ENCODE measurements at places on chromosomes 12 and 14. TPM values are rescaled to one million over a fixed set of nuclear protein-coding genes. Genes with fewer than 3 reads are reported as not detected.

GRCh38 chr12:97306147-97306546, 156.5 kb upstream of the RMST start:
- no peak for DNase-seq

DNA sequence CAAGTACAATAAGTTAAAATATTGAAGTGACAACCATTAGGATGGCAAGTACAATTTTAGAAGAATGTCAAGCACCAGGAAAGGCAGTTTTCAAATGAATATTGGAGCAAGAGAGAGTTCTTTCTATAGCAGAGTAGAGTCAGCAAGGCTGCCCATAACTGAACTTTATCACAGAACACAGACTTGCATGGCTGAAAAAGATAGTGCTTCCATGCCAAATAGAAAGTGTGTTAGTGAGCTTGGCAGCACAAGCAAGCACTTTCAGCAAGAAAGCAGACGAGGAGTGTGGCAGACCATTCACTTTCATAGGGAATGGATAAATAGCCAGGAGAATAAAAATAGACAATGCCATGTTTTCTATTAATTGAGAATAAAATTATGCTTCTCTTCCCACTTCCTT, 647.0 kb upstream of the MGAT4C start:
- DNase-seq, result no peak

SLC38A6 gene
- total RNA-seq, result 17.2 TPM

LRP1-AS gene
- not detected for total RNA-seq

GRCh38 chr12:130925666-130926015, 28.1 kb upstream of the ADGRD1 start:
- DNase-seq, result no peak

GRCh38 chr12:62210422-62210821, 49.8 kb upstream of the USP15 start:
- DNase-seq, result no peak

DNA sequence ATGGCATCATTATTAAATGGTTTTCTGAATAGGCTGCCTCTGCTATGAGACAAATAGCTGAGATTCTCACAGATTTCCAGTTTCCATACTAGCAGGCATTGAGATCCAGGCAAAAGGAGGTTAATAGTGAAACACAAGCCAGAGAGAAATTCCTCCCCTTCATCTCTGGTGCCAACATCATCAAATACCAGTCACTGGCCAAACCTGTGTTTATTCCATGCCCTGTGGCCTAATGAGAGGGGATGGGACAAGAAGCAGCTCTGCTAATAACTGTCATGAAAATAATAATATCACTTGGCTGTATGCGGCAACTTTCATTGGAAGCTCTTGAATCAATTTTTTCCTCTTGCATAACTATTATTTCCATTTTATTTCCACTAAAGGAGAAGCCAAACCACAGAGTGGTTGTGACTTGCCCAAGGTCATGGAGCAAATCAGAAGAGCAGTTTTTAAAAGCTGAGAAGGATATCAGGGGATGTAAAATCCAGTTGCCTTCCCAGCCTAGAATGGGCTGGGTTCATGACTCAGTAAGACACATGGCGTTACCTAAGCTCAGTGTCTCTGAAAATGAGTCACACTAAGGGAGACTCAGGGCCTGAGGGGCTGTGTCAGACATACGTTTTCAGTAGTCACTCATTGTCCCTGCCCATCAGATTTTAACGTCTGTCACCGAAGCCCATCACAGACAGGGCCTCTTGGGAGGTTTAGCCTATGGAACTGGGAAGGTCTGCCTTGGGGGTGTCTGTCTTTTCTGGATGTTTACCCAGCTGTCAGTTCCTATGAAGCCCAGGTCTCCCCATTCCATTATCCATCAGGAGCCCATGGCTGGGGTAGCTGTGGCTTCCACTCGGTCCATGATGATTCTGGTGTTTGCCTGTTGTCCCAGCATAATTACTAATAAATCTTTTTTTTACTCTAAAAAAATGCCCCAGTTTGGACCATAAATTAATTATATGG, 208.8 kb upstream of the EEA1 start:
- peak; percentile 83 for DNase-seq

FZD10 gene
- total RNA-seq, result 5.2 TPM

DNA sequence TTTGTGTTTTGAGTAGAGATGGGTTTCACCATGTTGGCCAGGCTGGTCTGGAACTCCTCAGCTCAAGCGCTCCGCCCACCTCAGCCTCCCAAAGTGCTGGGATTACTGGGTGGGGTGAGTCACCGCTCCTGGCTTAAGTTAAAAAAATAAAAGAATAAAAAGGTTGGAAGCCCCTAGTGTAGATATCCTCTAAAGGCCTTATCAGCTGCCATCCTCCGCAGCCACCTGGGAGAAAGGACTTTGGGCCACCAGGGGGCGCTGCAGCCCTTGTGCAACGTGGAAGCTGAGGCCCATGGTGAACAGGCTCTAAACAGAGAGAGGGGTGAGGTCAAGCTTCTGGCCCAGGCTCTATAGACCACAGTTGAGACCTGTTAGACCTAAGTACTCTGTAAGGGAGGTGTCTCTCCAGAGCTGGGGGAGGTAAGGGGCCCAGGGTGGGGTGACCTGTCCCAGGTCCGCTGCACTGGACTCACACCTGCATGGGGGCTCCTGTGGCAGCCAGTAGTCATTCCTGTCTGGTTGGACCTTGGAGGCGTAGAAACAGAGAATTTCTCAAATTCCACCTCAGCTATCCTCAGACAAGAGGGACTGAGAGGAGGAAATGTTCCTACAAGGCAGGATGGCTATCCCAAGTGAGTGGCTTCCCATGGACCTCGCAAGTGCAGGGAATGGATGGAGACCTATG, 14.0 kb upstream of the RACGAP1 start:
- no peak for DNase-seq

CD27 gene
- total RNA-seq, result 1.2 TPM

ANG gene
- 34.9 TPM for total RNA-seq

DNA sequence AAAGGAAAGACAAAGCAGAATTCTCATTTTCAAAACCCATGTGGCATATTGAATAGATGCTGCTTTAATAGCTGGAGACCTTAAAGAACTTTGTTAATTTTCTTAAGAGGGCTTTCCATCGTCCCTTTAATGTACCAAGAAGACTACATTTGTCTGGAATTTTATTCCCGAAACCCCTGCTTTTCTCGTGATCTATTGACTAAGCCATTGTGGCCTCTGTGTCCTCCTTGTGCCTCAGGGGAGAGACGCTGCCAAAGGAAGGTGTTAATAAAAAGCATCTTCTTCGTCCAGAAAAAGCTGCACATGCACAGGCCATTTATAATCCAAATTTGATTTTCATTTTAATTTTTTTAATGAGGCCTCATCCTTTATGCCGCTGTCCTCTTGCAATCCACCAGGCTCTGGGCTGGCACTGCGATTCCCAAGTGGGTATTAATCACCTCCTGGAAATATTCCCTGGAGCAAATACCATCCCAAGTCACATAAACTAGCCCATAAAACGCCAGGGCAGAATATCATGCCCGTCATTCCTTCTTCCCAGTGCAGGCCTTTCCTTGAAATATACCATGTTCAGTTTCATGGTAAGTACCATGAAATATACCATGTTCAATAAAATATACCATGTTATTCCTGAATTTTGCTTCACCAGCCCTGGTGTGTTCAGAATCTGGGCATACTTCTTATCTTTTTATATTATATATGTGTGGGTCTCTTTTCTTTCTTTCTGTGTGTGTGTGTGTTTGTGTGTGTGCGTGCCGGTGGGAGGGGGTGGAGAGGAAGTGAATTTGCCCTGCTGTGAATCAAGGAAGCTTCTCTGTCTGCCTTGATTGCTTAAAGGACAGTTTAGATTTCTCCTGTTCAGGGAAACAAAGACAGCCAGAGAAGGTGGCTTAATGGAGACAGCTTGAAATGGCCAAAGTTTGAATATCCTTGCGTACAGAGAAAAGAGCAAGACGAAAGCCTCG, 147.6 kb downstream of the PHETA1 start:
- DNase-seq, result no peak

NXPH4 gene
- total RNA-seq, result 3.2 TPM

GRCh38 chr14:102590667-102591099, 1.8 kb upstream of the RCOR1 start:
- no peak for DNase-seq

GRCh38 chr14:73760598-73761586, 46.7 kb upstream of the PNMA1 start:
- DNase-seq, result no peak

- no peak for DNase-seq
Measured at GRCh38 chr12:57965766-57966165, 24.4 kb downstream of the ATP23 start.

GRCh38 chr12:128573907-128574306, 249.9 kb downstream of the SLC15A4 start:
- no peak for DNase-seq

LTB4R2 gene
- total RNA-seq, result 66.5 TPM

LMNTD1 gene
- not detected for total RNA-seq

DNA sequence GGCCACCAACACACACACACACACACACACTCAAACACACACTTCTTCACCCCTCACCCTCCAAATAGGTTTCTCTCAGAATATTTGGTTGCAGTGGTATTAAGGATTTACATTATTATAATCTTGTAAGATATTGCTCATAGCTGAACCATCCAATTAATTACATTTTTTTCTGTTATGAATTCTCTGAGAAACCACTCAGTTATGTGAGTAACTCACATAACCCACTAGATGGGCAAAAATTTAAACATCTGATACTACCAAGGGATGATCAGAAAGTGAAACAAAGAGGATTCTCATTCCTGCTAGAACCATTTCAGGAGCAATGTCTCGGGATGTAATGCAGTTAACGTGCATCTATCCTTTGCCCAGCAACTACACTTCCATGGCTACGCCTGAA, 31.6 kb downstream of the TMTC1 start:
- no peak for DNase-seq

DCAF5 gene
- total RNA-seq, result 48.6 TPM

- DNase-seq, result no peak
Measured at GRCh38 chr14:20560961-20561360, at the start of gene RNASE9. TSS of gene RNASE9 (minus strand) at chr14:20561047.

GRCh38 chr12:62205346-62205745, 54.9 kb upstream of the USP15 start:
- DNase-seq, result no peak

GRCh38 chr12:106220536-106220935, 27.3 kb downstream of the CKAP4 start:
- DNase-seq, result peak; percentile 37

DNA sequence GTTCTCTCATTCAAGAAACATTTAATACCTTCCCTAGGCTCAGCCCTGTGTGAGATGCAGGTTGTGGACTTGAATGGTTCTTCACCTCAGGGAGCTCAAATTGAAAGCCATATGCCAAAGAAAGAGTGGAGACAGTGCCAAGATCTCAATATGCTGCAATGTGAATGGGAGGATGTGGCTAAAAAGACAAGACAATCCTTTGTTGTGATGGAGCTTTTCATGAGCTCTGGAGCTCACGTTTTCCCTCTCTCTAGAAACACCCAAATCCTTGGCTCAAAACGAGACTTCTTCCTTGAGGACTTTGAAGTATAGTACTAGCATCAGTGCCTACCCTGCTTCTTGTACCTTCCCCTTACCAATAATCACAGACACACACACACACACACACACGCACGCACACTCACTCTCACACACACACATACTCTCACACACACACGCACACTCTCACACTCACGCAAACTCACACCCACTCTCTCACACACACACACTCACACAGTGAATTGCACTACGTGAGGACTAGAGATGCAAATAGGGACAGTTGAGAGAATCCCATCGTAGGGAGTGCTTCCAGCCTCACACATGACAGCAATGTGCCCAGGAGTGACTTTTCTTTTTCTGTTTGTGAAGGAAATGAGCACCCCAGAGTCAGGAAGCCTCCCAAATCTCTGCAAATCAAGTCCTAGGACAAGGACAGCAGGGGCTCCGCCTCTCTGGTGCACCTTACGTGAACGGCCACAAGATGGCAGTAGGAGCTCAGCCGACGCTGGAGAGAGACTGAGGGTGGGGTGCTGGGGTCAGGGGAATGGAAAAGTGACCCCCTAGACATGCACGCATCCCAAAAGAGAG, 231.4 kb downstream of the PCNX1 start:
- peak; percentile 42 for DNase-seq

- peak; percentile 76 for DNase-seq
Measured at GRCh38 chr12:31234955-31235867, 90.7 kb downstream of the SINHCAF start.

DNA sequence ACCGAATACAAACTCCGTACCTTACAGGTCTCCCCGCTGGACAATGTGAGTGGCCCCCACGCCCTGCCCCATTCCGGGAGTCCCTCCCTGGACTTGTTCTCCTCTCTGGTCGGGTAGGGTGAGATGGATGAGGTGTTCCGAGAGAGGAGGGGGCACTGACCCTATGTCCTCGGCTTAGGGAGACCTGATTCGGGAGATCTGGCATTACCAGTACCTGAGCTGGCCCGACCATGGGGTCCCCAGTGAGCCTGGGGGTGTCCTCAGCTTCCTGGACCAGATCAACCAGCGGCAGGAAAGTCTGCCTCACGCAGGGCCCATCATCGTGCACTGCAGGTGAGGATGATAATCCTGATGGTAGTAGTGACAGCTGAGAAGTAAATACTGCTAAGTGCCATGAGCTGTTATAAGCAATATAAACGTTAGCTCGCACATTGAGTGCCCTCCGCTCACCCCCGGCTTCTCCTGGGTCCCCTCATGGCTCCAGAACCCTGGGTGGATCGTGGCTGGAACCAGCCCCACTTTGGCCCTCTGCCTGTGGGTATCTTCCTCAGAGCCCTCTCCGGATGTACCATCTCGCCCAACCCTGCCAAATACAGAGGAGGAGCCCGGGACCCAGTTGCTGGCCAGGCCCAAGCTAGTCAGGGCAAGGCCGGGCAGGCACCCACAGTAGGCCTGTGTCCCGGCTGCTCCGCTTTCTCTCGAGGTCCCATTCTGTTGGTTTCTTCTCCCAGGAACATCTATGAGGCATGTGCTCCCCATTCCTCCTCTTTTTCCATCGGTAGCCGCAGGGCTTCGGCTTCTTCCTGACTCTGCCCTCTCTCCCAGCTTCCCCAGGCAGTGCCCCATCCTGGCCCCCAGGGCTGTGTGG, 6.8 kb downstream of the PTPN6 start:
- no peak for DNase-seq

RFLNA gene
- total RNA-seq, result 1.7 TPM
